ENCODE measurements at places on chromosomes 3 and 15. TPM values are rescaled to one million over a fixed set of nuclear protein-coding genes. Genes with fewer than 3 reads are reported as not detected.

Gene PLS1
- 21.8 TPM for total RNA-seq

Gene CHRM5
- not detected for total RNA-seq

Gene EAF2
- 1.5 TPM for total RNA-seq

Gene CYB561D2
- total RNA-seq = 22.3 TPM

Gene CACNA1D
- 0.21 TPM for total RNA-seq

Gene TEX9
- total RNA-seq = 8.8 TPM

Gene SHF
- total RNA-seq = 0.89 TPM

Gene IQCF5
- total RNA-seq = not detected

Gene THRB
- 2.0 TPM for total RNA-seq

Gene PCBP4
- total RNA-seq = 144 TPM

Gene CACNA2D3
- 0.17 TPM for total RNA-seq

Gene SOX14
- total RNA-seq = not detected

Gene RFTN1
- 50.7 TPM for total RNA-seq

Gene RLBP1
- not detected for total RNA-seq

Gene GOLGA8R
- total RNA-seq = 1.0 TPM

Gene CNTN3
- 2.0 TPM for total RNA-seq

Gene OCA2
- under 0.01 TPM for total RNA-seq

Gene SPINT1
- 306 TPM for total RNA-seq

Gene CLDN16
- total RNA-seq = 12.0 TPM

Gene SLC28A1
- total RNA-seq = 0.17 TPM

Gene IREB2
- total RNA-seq = 22.5 TPM

Gene GOLGA8N
- total RNA-seq = 1.6 TPM

Gene EPHA3
- 0.04 TPM for total RNA-seq

Gene CHST13
- not detected for total RNA-seq
